ENCODE measurements at places on chromosomes 6 and 20. TPM values are rescaled to one million over a fixed set of nuclear protein-coding genes. Genes with fewer than 3 reads are reported as not detected.

TREM2 gene
- 4.0 TPM for polyA plus RNA-seq

DNA sequence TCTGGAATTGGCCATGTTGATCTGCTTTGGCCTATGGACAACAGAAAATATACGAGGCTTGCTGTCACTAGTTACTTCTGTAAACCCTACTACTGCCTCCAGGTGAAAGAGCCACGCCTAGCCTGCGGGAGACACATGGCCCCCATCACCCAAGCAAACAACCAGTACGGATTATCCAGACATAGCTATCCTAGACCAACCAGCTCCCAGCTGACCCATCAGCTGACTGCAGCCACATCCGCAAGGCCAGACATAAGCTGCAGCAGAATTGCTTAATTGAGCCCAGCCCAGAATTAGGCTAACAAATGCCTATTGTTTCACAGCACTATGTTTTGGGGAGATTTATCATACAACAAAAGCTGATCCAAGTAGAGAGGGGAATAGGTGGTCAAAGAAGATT lies 13.5 kb downstream of the REV3L start:
- no peak for DNase-seq
- no peaks in the 10 kb centered on the region for H3K27me3 ChIP-seq
- H3K27ac ChIP-seq = no peak overlapping the region
- H3K4me3 ChIP-seq = no peak overlapping the region

GRCh38 chr6:108927927-108928326 lies 79.7 kb downstream of the ARMC2 start:
- no peak overlapping the region for H3K4me3 ChIP-seq
- H3K36me3 ChIP-seq = no peaks in the 10 kb centered on the region

DNA sequence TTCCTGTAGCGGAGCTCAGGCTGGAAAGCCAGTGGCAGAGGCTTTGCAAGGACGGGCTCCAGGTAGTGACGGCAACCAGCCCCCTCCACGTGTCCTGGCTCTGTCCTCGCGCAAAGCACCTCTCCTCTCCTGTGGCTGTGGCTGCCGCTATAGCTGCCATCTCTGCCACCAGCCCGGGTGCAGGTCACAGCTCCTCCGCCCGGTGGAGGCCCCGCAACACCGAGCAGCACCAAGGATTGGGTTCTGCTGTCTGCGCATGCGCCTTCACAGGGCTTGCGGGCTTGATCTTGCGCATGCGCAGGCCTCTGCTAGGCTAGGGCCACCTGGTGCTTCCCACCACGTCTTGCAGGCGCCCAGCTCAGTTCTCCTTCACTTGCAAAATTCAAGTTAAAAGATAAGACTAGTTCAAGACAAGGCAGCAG lies 625.4 kb downstream of the QKI start:
- H3K36me3 ChIP-seq = no peaks in the 10 kb centered on the region
- no peaks in the 10 kb centered on the region for H3K27me3 ChIP-seq
- no peaks in the 10 kb centered on the region for H3K4me1 ChIP-seq
- H3K4me3 ChIP-seq = no peak overlapping the region
- DNase-seq = no peak

DNA sequence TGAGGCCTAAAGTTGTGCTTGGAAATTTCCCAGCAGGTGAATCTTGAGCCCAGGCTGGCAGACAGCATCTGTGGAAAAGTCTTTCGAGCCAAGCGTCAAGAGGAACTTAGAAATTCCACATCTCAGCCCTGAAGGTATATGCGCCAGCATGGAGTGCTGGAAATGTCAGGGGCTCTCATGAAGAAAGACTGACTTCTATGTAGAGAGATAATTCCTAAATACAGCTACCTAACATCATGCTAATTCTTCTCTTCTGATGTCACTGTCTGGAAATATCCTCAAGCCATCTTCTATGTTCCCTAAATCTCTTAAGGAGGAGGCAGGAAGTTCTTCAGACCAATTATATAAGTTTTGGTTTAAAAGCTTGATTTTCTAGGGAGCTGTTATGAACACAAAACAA lies 492.4 kb upstream of the MARCKS start:
- H3K27ac ChIP-seq = peak overlapping the region; percentile 42
- DNase-seq = no peak
- H3K4me3 ChIP-seq = no peak overlapping the region
- no peaks in the 10 kb centered on the region for H3K27me3 ChIP-seq

DNA sequence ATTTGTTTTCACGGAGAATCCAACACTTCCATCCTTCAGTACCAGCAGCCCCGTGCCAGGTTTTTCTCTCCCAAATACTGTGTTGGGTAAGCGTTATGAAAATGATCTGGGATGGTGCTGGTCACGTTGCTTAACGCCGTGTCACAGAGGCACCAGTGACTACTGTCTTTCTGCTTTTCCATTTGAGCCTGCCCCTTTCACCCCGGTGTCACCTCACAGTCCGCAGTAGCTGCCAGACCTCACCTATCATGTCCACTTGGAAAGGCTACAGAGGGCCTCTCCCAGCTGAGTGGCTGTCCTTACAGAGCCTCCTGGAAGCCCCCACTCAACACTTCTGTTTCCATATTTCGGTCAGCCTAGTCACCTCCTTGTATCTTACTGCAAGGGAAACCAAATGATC lies 176.5 kb upstream of the ARID1B start:
- no peak overlapping the region for H3K4me3 ChIP-seq
- H3K4me1 ChIP-seq = no peaks in the 10 kb centered on the region
- DNase-seq = no peak
- H3K27ac ChIP-seq = no peak overlapping the region
- no peaks in the 10 kb centered on the region for H3K36me3 ChIP-seq

OLIG3 gene
- not detected for polyA plus RNA-seq

GRCh38 chr6:108421366-108421765 lies 126.5 kb downstream of the AFG1L start:
- H3K27me3 ChIP-seq = no peaks in the 10 kb centered on the region
- H3K4me1 ChIP-seq = no peaks in the 10 kb centered on the region
- H3K27ac ChIP-seq = no peak overlapping the region
- no peak overlapping the region for H3K4me3 ChIP-seq
- no peaks in the 10 kb centered on the region for H3K36me3 ChIP-seq
